Caudate nucleus (tissue), 63 donors: ENCODE measurements at places on chromosomes 11 and 22.

GRCh38 chr11:134252346-134253187 lies 585 bp downstream of the THYN1 start:
- DNase-seq = no peak

- no peak for DNase-seq
Measured at GRCh38 chr11:40302669-40303068, 1156.8 kb downstream of the LRRC4C start.

- no peak for DNase-seq
Measured at GRCh38 chr11:124098141-124098540, 17.1 kb upstream of the VWA5A start.

DNA sequence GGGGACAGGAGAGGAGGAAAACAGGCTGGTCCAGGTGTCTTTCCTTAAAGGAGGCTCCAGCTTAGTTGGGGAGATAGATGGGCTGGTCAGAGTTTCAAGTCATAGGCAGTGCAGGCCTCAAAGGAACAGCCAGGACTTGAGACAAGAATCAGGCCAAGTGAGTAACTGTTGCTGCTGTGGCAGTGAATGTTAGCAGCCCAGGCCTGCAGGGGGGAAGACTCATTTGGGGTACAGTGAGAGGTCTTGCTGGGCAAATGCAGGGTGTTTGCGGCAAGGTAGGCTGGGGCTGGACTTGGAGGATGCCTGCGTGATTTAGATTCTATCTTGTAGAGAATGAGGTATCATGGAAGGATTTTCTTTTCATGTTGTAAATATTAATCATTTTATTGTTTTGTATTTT lies 24.1 kb downstream of the PTPRJ start:
- no peak for DNase-seq

DNA sequence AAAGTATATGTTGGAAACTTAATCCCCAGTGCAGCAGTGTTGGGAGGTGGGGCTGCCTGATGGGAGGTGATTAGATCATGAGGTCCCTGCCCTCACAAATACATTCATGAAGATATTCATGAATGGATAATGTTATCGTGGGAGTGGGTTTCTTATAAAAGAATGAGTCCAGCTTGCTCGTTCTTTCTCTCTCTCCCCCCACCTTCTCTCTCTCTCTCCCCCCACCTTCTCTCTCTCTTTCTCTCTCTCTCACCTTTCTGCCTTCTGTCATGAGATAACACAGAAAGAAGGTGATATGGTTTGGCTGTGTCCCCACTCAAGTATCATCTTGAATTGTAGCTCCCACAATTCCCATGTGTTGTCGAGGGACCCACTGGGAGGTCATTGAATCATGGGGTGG lies 66.7 kb upstream of the NUP50 start:
- no peak for DNase-seq

DNA sequence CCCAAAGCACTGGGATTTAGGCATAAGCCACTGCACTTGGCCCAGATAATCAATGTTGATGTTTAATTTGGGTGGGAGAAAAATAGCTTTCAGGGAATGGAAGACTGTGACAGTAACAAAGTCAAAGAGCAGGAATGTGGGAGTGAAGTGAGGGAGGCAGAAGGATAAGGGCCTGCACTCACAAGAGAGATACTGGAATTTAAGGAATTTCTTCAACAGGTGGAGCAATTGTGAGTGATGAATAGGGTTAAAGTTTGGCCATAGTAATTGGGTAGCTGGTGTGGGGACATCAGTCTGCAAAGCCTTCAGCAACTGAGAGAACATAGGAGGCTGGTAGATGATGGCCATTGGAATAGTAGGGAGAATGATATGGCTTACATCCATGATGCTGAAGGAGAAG lies 8.6 kb upstream of the APBB1 start:
- DNase-seq = no peak

GRCh38 chr22:19105867-19106802 lies 16.1 kb downstream of the DGCR2 start:
- DNase-seq = no peak

GRCh38 chr11:27740362-27741013 lies 40.2 kb upstream of the BDNF start:
- DNase-seq = no peak

DNA sequence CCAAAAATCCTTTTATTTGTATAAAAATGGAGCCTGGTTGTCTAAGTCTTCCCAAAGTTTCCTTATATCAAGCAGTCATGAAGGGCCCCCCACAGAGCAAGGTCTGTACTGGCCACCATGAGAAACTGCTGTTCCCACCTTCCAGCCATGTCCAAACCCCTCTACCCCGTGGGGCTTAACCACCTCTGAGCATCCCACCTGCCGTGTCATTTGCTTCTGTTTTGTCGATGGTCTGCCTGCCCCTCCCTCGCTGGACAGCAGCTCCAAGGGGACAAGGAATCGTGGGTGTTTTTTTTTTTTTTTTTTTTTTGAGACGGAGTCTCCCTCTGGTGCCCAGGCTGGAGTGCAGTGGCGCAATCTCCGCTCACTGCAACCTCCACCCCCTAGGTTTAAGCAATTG lies 11.1 kb upstream of the ANO1 start:
- no peak for DNase-seq

GRCh38 chr11:69011624-69012091 lies 1.4 kb downstream of the MRGPRF start:
- no peak for DNase-seq

- no peak for DNase-seq
Measured at GRCh38 chr11:63862923-63863322, 24.0 kb downstream of the MARK2 start.

- DNase-seq = no peak
Measured at GRCh38 chr11:133947321-133947756, 9.4 kb downstream of the IGSF9B start.

- DNase-seq = no peak
Measured at GRCh38 chr11:104692751-104693150, 205.5 kb downstream of the CASP12 start.

- DNase-seq = no peak
Measured at GRCh38 chr11:94043241-94043640, 22.1 kb downstream of the HEPHL1 start.

DNA sequence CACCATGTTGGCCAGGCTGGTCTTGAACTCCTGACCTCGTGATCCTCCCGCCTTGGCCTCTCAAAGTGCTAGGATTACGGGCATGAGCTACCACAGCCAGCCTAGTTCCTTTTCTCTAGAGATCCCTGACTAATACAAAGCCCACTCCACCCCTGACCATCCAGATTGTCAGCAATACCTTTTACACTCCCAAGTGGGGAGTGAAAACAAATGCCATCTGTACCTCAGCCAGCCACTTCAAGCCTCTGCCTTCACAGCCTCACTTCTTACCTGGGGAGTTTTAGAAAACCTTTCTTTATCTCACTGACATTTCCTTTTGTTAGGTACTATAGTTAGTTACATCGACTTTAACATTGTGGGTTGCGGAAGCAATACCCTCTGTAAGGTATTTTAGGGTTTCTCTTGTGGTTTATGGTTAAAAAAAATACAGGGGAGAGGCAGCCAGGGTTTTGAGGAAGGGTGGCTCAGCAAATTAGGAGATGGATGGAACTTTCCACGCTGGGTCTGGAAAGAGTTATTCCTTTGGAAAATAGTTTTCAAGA lies 8.9 kb downstream of the TOM1 start:
- DNase-seq = no peak

GRCh38 chr11:70481625-70482528 lies 83.5 kb downstream of the CTTN start:
- DNase-seq = no peak

DNA sequence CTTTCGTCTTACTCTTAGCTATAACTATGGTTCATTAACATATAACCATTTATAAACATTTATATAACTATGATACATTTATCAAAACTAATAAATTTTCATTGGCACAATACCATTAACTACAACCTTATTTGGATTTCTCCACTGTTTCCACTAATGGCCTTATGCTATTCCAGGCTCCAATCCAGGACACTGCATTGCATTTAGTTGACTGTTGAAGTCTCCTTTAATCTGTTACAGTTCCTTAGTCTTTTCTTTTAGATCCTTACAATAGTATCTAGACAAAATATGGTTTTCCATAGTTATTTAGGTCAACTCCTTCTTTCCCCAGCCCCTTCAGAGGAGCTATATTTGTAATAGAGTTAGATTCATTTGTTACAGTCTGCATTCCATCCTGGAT lies 47.2 kb downstream of the CCDC34 start:
- no peak for DNase-seq

- DNase-seq = no peak
Measured at GRCh38 chr22:39773976-39774539, 119.5 kb downstream of the ENTHD1 start.

DNA sequence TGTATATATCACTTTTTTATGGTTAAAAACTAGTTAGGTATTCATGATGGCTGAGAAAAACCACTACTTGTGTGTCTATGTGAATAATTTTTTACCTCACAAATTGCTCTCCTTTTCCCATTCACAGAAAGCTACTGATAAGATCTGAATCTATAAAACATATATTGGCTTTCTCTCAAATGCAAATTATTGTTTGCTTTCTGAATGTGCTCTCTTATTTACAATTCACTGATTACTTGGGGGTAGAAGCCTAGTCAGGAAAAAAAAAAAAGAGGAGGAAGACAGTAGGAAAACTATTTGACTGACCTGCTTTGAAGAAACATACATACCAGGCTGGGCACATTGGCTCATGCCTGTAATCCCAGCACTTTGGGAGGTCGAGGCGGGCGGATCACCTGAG lies 20.5 kb downstream of the PGM2L1 start:
- DNase-seq = no peak

GRCh38 chr22:46234969-46235368 lies 15.1 kb downstream of the CDPF1 start:
- no peak for DNase-seq

DNA sequence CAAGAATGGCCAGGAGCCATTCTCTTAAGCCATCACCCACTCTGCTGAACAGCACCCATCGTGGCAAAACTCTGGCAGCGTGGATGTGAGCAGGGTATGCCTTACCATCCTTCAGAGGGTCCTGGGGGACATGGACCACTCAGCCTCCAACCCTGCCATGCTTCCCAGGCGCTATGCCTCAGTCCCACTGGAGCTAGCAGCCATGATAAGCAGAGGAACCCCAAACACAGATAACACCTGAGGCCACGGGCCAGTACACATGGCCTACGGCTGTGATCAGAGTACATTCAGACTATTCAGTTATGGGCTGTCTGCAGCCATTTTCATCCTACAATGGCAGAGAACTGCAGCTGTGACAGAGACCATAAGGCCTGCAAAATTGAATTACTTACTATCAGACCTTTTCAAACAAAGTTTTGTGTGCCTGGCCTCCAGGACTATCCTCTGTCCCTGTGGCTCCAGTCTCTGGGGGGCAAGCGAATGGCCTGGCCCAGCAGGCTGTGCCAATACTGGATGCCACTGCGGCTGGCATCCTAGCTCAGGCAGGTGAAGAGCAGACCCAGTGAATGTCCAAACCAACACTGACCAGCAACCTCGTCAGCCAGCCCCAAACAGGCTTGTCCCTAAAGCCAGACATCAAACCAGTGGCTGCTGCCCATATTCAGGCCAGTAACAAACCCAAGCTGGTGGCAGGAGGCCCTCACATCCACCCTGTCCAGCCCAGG lies 6.9 kb downstream of the ARVCF start:
- no peak for DNase-seq

DNA sequence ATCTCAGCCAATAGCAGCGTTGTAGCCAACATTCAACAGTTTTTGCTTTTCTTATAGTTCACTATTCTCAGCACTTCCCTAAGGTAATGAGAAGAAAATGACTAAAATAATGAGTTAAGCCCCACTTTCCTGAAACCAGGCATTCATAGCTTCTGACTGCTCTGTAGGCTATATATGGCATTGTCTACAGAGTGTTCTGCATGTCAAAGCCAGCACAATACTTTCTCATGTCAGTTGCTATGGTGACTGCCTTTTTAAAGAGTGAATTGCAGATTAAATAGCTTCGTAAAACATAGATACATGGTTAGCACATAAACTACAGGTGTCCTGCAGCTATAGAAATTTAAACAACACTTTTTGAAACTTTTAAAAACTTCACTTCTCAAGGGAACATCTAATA lies 1256.1 kb upstream of the CNTN5 start:
- DNase-seq = no peak

- no peak for DNase-seq
Measured at GRCh38 chr11:96361778-96362177, 18.8 kb upstream of the MAML2 start.

DNA sequence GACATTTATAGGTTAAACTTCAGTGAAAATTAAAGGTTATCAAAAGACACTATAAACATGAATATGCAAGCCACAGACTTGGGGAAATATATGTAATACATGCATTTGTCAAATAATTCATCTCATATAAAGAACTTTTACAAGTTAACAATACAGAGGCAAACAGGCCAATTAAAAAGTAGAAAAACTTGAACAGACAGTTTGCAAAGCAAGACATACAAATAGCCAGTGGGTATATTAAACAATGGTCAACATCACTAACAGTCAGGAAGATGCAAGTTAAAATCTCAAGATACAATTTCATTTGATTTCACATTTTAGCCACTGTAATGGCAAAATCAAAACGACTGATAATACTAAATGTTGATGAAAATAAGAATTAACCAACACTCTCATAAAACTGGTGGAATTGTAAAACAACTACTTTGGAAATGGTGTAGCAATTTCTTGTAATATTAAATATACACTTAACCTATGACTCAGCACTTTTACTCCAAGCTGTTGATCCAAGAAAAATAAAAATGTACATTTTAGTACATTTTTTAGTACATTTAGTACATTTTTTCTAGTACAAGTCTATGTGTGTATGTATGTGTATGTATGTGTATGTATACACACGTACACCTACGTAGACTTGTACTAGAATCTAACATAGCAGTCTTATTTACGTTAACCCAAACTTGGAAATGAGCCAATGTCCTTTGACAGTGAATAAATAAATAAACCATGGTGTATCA lies 62.8 kb downstream of the LRRC74B start:
- no peak for DNase-seq

- no peak for DNase-seq
Measured at GRCh38 chr11:12569499-12570425, 104.5 kb upstream of the TEAD1 start.

DNA sequence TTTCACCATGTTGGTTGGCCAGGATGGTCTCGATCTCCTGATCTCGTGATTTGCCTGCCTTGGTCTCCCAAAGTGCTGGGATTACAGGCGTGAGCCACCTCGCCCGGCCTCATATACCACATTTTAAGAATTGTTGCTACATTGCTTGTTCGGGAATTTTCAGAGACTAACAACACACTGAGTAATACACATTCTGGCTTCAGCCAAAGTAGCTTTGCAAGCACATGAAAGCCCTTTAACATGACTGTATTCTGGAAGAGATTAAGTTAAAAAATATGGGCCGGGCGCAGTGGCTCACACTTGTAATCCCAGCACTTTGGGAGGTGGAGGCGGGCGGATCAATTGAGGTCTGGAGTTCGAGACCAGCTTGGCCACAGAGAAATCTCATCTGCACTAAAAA lies 15.0 kb downstream of the CRTAM start:
- DNase-seq = no peak
